ENCODE measurements at places on chromosomes 3 and 15. TPM values are rescaled to one million over a fixed set of nuclear protein-coding genes. Genes with fewer than 3 reads are reported as not detected.
A peak's percentile ranks its signal among the peaks of the same experiment; 100 is the strongest.

- DNase-seq = no peak
Observed at GRCh38 chr3:60081381-60082095, 1031.7 kb upstream of the CFAP20DC start.

Gene TM4SF1
- 408 TPM for total RNA-seq

Gene TMEM44
- 16.6 TPM for total RNA-seq

GRCh38 chr3:73624017-73624820 lies 522 bp downstream of the PDZRN3 start:
- no peak for DNase-seq

DNA sequence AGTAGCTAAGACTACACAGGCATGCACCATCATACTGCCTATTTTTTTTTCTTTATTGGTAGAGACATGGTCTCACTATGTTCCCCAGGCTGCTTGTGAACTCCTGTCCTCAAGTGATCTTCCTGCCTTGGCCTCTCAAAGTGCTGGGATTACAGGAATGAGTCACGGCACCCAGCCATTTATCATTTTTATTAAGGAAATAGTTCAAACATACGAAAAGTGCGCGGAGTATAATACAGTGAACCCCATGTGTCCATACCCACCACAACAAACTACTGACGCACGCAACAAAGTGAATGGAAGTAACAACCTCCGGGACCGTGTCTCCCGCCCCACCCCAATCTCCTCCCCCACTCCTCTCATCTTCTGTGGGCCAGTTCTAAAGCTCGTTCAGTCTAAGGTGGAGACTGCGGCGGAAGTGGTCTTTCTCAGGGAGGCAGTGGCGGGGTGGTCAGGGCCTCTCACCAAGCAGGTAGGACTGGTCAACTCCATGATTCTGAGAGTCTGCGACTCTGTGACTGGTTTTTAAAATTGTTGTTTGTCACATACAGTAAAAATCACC lies 42.1 kb downstream of the DNAJB8 start:
- DNase-seq = peak; percentile 49

- peak; percentile 28 for DNase-seq
Observed at GRCh38 chr3:184186184-184186901, at the start of gene ABCF3. TSS of gene ABCF3 (plus strand) at chr3:184186199. CDS start at chr3:184186208, 9 bp downstream.

Gene ATP8B4
- not detected for total RNA-seq
